Heart left ventricle (tissue), 16 donors: ENCODE measurements at places on chromosomes 11 and 22. TPM values are rescaled to one million over a fixed set of nuclear protein-coding genes. Genes with fewer than 3 reads are reported as not detected.

The PGM2L1 gene
- 2.5 TPM for total RNA-seq

The MRTFA gene
- total RNA-seq = 52.6 TPM

The GDPD4 gene
- not detected for total RNA-seq

The MTFP1 gene
- total RNA-seq = 14.9 TPM

The ZDHHC13 gene
- 11.5 TPM for total RNA-seq
